ENCODE measurements at places on chromosomes 6 and 20.

DNA sequence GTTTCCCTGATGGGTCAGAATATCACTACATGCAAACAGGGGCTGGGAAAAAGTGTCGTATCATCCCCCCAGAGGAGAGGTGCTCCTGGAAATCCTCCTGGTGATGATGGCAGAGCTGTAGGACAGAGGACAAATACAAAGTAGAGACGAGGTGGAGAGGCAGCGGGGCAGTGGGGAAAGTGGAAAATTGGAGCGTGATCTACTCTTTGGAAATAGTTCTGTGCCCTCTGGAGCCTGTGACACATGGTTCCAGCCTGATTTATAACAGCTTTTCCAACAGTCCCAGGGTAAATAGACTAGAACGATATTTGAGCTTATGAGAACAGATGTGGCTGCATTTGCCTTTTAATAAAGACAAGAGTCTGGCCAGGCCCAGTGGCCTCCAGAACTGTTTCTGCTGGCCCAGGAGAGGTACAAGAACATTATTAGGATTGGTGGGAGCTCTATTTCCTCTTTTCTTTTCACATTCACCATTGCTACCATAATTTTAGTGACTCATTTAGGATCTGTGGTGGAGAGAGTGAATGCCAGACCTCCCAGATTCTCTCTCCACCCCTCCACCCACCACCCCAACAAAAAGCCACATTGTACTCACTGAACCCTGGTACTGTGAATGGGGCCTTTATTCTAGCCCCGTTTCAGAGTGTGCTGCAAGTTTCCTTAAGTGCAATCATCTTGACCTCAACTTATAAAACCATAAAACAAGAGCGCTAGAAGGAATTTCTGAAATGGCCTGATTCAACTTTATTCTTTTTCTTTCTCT lies 78.3 kb downstream of the BTBD3 start:
- no peak for DNase-seq

- DNase-seq: no peak
These were observed 154.6 kb downstream of the SOBP start for GRCh38 chr6:107644513-107644912.

- DNase-seq: no peak
These were observed 580.7 kb downstream of the KIF16B start for GRCh38 chr20:15992564-15992963.

DNA sequence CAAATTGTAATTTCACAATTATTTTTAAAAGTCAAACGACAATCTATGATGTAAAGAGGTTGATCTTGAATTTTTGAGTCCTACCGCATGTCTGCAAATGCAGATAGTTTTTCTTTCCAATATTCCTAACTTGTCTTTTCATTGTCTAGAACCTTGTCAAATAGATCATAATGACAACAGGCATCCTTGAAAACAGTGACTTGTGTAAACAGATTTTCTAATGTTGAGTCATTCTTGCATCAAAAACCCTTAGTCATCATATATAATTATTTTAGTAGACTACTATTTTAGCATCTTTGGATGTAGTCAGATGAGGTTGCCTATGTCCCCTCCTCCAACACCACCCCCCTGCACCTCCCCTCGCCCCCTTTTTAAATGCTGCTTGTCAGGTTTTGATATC lies 43.8 kb downstream of the BMP6 start:
- DNase-seq: no peak

DNA sequence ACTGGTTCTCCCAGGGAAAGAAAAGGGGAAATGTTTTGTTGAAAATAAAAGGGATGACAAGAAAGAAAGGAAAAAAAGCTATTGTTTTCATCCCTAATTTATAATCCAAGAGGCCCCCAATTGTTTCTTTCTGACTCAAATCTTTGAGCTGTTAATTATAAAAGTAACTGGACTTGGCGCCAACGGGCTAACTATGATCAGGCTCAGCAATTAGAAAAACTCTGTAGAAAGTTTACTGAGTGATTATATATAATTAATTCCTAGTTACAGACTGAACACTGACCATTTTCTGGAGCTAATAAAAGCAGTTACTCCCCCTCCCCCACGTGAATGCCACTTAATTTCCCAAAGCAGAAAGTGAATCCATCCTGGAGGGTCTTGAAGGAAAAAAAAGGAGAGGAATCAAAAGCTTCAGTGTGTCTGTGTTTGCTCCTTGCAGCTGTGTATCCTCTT lies 3.2 kb downstream of the ZMYND8 start:
- no peak for DNase-seq

- no peak for DNase-seq
These were observed 217.3 kb upstream of the TENT5A start for GRCh38 chr6:81969814-81970213.

- no peak for DNase-seq
These were observed 42.1 kb downstream of the LYRM2 start for GRCh38 chr6:89596484-89596883.

GRCh38 chr20:57106030-57106682 lies 160.3 kb downstream of the BMP7 start:
- no peak for DNase-seq

DNA sequence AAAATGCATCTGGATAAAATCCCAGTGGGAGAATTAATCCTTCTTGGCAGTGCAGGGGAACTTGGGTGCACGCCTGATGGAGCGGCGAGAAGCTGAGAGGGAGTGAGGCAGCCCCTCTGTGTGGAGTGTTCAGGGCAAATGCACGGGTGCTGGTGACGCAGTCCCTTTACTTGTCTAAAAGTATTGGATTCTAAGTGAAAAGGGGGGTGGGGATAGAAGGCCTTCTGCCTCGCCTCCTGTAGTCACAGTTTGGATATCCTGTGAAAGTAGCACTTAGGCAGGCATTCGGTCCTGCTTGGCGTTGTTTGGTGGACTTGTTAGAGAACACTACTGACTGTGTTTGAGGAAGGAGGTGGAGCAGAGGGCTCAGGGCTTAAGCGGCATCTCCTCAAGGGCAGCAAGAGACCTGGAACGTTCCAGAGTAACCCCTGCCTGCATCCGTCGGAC lies 39.3 kb downstream of the PHACTR3 start:
- DNase-seq: no peak

DNA sequence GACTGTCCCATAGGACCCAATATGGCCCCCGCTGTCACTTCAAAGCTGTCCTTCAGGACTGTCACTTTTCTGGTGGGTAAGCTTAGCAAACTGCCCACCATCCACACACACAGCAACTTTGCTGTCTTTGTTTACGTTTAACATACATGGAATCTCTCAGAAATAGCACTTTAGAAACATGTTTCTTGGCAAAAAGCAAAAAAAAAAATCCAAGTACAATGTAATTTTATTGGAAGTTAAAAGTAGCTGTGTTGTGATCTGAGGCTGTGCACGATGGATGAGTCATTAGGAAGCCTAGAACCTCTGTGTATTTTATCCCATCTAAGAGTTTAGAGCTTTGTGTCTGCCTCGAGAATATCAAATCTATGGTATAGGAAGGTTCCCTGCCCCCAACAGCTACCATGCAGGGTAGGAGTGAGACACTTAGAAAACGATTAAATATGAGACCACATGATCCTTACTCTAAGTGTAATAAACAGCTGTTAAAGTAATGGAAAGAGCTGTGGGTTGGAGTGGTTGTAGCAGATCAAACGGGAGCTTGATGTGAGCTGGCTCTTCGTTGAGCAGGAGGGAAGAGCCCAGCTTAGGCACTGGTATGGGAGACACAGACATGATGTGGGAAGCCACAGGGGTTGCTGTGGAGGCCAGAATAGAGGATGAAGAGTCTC lies 119.5 kb downstream of the PLEKHG1 start:
- DNase-seq: no peak

GRCh38 chr6:51260003-51260402 lies 441.3 kb downstream of the TFAP2B start:
- DNase-seq: no peak

GRCh38 chr20:44572551-44573500 lies 9.6 kb upstream of the PKIG start:
- DNase-seq: no peak

DNA sequence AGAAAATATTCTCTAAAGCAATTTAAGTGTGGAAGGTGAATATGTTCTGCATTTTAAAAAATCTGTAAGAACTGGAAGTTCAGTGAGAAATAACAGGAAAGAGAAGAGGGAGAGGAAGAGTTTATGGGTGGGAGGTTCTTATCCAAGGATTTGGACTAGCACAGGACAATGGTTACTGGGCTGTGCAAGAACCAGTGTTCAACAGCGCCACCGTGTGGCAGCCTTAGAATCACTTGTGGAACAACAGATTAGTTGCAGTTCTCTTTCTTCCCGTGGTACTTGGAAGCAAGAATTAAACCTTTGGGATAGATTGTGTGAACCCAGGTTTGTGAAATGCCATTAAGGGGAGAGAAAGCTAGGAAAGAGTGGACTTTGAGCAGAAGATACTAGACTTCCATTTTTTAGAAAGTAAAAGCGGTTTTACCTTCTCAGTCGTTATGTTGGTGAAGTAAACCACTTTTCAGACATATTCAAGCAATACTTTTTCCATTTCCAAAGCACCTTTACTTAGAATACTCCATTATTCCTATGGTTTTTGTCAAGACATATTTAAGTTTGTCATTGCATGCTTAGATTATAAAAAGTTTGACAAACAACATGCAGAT lies 436.7 kb downstream of the RNF144B start:
- peak; percentile 49 for DNase-seq

DNA sequence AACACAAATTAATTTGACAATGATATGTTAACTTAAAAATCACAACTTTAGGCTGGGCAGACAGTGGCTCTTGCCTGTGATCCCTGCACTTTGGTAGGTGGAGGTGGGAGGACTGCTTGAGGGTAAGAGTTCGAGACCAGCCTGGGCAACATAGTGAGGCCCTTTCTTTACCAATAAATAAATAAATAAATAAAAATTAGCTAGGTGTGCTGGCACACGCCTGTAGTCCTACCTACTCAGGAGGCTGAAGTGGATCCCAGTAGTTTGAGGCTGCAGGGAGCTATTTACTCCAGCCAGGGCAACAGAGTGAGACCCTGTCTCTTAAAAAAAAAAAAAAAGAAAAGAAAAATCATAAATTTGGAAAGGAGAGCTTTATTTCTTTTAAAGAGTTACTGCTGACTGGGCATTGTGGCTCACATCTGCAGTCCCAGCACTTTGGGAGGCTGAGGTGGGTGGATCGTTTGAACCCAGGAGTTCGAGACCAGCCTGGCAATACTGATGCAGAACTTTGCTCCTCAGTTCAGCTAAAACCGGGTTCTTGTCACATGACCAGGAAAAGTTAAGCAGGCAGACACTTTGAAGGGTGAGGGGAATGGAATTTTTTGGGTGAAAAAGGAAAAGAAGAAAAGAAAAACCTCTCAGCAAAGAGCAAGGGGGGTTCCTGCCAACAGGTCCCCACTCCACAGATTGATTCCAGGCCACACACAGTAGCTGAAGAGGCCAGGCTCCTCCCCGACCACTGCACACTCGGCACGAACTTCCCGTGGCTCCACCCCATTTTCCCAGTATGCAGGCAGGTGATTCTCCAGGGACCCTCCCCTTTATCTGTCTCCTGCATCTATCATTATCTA lies 44.0 kb upstream of the DDR1 start:
- no peak for DNase-seq

GRCh38 chr6:40112350-40112749 lies 178.1 kb upstream of the MOCS1 start:
- DNase-seq: no peak

DNA sequence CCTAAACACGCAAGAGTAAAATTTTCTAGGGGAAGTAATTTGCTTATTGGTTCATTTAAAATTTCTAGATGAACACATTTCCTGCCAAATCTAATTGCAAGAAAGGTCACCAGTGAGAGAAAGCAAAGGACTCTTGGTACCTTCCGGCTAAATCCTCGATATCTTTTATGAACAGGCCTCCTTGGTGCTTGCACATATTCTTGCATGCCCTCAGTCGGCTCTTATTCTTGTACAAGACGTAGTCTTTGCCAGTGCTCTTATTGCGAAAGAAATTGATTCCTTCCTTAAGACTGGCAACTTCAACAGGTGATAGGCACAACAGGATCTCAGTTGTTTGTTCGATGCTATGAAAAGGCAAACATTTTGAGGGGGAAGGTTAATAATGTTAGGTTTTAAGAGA lies 141.7 kb upstream of the CARMIL1 start:
- no peak for DNase-seq

DNA sequence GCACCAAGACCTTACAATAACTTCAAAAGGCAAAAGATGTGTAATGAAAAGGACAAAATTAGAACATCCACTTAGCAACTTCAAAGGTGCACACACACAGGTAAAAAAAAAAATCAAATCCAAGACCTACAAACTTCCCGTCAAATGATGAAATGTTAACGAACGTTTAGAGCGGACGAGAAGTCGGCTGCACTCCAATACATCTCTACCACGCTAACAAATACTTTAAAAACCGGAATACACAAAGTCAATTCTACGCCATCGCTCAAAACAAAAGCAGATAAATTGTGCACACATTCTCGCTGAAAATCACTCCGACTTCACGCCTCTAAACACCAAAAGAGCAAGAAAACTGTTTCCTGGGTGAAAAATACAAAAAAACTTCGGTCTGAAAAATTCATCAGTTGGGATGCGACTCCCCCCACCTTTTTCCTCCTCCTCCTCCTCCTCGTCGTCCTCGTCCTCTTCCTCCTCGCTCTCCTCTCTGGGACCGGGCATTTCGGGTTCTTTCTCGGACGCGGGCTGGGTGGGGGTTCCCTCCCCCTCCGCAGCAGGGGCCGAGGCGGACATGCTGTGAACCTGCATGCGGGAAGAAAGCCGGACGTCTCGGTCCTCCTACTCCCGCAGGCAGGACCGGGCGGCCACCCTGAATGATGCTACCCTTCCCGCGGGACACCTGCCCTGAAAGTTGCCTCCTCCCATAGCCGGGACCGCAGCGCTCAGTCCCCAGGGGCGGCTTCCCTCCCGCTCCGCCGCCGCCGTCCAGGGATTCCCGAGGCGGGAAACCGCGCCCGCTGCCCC lies 712 bp downstream of the DEK start:
- DNase-seq: peak; percentile 24

DNA sequence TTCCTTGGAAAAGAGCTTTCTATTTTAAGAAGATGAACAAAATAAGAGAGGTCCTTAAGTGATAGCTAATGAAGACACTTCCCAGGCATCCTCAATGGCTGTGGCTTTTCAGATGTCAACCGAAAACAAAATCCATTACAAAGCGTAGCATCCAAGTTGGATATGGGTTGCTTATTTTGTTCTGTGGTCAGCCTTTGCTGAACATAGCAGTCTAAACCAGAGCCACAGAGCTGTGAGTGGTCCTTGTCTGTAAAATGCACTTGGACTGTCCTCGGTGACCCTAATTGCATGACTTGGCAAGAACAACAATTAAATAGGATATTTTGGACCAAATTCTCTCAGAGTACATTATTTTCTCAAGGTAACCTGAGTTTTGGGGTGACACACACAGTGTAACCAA lies 10.4 kb upstream of the BFSP1 start:
- DNase-seq: no peak

GRCh38 chr20:1477896-1478490 lies 11.3 kb upstream of the NSFL1C start:
- no peak for DNase-seq

- DNase-seq: no peak
These were observed 1229.5 kb upstream of the MAP3K7 start for GRCh38 chr6:91816335-91816734.

GRCh38 chr6:85650606-85651005 lies 7.9 kb upstream of the SYNCRIP start:
- DNase-seq: no peak

All from stimulated activated CD4-positive, alpha-beta T cell treated with anti-CD3 and anti-CD28 coated beads, Interleukin-2, amount 100 ng/mL, for 48 hours (primary cell).